Heart left ventricle (tissue), 16 donors: ENCODE measurements at places on chromosomes 11 and 22. TPM values are rescaled to one million over a fixed set of nuclear protein-coding genes. Genes with fewer than 3 reads are reported as not detected.
A peak's percentile ranks its signal among the peaks of the same experiment; 100 is the strongest.

GRCh38 chr22:30940685-30941362 is 27.8 kb downstream of the MORC2 start:
- DNase-seq = no peak

A4GALT gene
- 91.7 TPM for polyA plus RNA-seq

- no peak for DNase-seq
Measured at GRCh38 chr22:30602049-30602448, 4.9 kb upstream of the TCN2 start.

- no peak for DNase-seq
Measured at GRCh38 chr11:7413961-7414915, 71.1 kb upstream of the OLFML1 start.

SLC22A8 gene
- not detected for polyA plus RNA-seq

ROBO4 gene
- polyA plus RNA-seq = 17.7 TPM

GRCh38 chr22:45769569-45770210 is 98.1 kb downstream of the ATXN10 start:
- DNase-seq = no peak

- DNase-seq = peak; percentile 92
Measured at GRCh38 chr11:2888266-2888968, 2.8 kb upstream of the CDKN1C start.

DNA sequence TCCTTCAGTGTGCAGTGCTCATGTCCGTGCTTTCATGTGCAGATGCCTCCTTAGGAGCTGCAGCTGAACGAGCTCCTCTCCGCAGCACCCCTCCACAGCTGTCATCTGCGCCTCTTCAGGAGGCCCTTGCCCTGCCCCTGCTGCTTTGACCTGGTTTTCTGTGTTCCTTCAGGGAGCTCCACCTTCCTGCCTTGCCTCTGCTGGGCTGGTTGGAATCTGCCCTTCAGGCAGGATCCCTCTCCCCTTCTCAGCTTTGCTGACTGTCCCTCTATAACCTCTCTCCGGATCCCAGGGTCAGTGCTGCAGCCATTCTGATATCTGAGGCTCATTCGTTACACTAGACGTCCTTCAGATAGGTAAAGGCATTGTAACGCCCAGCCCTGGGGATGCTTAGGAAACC is 67.9 kb downstream of the SCN3B start:
- DNase-seq = no peak

GRCh38 chr11:106409222-106409621 is 331.8 kb downstream of the AASDHPPT start:
- no peak for DNase-seq

GRCh38 chr11:92329646-92330045 is 105.0 kb downstream of the FAT3 start:
- no peak for DNase-seq

TEAD1 gene
- 14.4 TPM for polyA plus RNA-seq

CAPN5 gene
- 2.0 TPM for polyA plus RNA-seq
